ENCODE measurements at places on chromosomes 4 and X.

GRCh38 chr4:140174543-140174942, 20.6 kb upstream of the MAML3 start:
- DNase-seq, result no peak

DNA sequence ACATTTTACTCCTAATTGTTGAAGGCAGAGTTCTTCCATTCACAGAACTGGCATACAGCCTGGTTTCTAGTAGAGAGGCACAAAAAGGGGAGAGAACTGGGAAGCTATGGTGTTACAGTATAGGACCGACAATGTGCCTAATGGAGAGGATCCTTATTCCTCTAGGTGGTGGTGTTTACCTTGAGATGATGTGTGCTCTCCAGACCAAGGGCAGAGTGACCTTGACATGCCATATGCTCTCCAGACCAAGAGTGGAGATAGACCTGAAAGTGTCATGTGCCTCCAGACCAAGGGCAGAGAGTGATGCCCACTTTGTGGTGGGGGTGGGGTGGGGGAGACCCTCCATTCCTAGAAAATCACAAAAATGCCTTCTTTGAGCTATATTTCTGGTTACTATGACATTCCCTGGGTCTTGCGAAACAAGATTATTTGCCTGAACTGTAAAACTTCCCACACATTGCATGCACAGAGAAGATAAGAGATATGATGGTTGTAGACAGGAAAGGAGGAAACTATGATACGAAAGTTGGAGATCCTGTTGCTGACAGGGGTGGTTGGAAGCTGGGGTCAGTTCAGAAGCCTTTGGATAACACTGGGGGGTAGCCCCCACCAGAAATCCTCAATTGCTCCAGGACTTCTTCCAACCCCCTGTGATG, 119.7 kb downstream of the TEX13C start:
- no peak for DNase-seq

- DNase-seq, result no peak
These were observed 400.1 kb downstream of the FAT4 start for GRCh38 chr4:125714845-125715244.

GRCh38 chrX:39877905-39878304, 219.9 kb downstream of the BCOR start:
- DNase-seq, result no peak

GRCh38 chrX:52608961-52609360, 45.7 kb downstream of the SSX7 start:
- DNase-seq, result no peak

GRCh38 chr4:11548597-11549082, 119.9 kb upstream of the HS3ST1 start:
- DNase-seq, result no peak

DNA sequence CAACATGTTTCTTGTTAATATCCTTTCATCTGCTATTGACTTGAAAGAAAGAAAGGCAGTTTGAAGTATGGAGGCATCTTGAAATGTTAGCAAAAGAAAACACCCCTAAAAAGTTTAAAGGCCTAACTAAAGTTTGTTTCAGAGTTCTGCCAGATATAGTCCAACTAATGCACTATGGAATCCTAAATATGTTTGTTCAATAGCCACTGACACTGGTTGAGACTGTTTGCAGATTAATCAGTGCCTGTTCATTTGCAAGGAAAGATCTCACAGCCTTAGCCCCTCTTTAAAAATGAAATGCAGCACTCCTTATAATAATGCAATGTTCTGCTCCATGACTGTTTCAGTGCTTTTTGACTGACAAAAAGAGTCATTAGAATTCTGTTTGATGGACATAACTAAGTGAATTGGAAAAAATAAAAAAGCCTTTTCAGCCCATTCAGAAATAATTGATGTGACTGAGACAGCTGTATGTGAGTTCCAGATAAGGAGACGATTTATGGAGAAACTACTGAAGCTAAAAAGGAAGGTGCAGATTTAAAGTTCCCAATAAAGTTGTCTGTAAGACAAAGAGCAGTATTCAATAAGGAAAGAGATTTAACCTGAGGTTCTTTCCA, 192.0 kb downstream of the PCDH7 start:
- DNase-seq, result no peak

- no peak for DNase-seq
These were observed 93.4 kb downstream of the SPCS3 start for GRCh38 chr4:176413171-176413570.

- DNase-seq, result no peak
These were observed 19.2 kb upstream of the WFS1 start for GRCh38 chr4:6250235-6250983.

DNA sequence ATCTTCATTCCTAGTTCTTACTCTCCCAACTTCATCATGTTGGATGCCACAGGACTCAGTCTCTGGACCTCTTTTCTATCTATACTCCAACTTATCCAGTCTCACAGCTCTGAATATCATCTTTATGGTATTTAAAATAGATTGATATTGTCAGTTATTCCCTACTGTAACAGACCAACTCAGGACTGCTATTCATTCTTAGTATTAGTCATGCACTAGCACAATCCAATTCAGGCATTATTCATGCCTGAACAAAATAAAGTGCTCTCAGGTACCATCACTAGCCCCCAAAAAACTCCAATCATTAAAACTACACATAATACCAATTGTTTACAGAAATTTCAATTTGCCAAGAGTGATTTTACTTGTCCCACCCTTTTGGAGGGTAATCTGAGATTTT, 37.7 kb downstream of the FRYL start:
- DNase-seq, result no peak

DNA sequence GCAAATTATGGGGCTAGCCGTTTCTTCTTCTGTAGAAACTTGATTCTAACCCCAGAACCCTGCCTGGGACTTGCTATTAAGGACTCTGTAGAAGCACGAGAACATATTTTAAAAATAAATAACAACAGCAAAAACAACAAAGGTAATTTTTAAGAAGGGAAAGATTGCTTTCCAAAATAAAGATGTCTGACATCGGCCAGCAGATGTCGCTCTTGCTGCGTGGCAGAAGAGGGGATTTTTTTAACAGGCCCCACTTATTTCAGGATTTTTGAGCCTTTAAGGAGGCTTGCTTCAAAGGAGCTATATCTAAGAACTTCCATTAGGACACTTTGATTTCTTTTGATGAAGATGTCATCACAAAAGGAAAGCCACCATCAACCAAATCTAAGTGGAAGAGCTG, 62.8 kb upstream of the EGFL6 start:
- DNase-seq, result peak; percentile 11

DNA sequence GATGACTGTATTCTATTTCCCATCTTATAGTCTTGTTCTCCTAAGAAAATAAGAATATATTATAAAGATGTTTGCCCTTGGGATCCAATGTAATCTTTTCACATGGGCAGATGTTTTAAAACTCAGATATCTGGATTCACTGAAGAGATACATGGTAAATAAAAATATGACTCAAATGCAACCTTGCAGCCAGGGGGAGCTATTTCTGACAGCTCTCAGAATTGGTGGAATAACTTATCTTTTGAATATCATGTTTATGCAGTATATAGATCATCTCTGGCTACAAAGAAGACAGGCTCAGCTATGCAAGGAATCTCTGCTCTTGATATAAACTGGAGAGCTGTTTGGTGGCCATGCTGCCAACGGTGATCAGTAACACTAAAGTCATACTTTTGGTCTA, 274.7 kb downstream of the GLUD2 start:
- no peak for DNase-seq

DNA sequence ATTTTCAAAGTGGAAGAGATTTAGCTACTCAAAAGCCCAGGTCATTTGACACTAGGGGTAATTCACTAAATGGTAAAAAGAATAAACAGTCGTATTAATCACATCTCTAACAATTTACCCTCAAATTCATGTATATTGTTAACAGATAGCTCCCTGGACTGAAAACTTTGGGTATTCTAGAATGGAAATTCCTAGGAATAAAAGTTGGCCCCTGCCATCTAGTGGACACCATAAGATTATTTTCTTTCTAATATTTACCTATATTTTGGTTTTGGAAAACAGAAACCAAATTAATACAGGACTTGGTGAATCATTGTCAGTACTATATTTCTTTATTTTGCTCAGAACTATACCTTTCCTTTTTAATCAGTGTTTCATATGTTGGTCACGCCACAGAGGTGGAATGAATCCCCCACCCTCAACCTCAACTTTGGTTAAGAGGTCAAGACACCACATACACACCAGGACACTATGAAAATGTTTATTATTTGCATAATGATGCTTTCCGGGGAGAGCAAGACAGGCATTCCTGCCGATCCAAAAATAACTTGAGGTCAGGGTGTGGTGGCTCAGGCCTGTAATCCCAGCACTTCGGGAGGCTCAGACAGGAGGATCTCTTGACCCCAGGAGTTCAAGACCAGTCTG, 96.2 kb upstream of the APOOL start:
- DNase-seq, result no peak

GRCh38 chr4:6889101-6889735, 20.4 kb upstream of the TBC1D14 start:
- no peak for DNase-seq

GRCh38 chr4:19992471-19993093, 259.1 kb upstream of the SLIT2 start:
- no peak for DNase-seq

DNA sequence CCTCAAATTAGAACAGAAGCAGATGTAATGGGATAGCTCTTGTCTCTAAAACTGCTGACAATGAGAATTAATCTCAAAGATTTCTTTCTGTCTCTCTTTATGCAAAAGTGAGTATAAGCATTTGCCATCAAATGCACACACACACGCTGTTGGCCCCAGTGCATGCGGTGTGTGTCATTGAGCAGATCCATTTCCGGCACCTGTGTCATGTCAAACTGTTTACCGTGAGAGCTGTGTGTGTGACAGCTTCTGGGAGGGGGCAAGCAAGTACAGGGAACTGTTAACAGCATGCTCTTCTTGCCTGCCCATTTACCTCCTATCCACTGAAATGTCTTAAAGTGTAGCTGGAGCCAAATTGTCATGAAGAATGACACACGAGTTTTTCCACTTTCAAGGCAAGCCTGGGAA, 297.9 kb upstream of the FAT4 start:
- DNase-seq, result no peak

- DNase-seq, result no peak
These were observed 104.2 kb downstream of the CHRDL1 start for GRCh38 chrX:110691446-110691845.

- no peak for DNase-seq
These were observed 29.5 kb upstream of the PSAPL1 start for GRCh38 chr4:7464259-7464655.

DNA sequence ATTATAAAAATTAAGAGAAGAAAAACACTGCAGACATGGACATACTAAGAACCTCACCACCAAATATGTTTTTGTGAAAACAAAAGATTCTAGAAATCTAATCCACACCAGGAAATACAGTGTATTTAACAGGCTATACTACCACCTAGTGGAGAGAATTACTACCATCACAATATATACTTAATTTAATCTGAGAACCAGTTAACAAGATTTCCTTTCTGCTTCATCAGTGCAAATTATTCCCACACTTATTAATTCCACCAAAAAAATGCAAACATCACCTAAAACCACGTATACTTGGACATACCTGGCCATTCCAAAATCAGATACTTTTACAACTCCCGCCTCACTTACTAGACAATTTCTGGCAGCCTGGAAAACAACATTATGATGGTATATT, 7.0 kb upstream of the TXK start:
- no peak for DNase-seq

- no peak for DNase-seq
These were observed 237.0 kb downstream of the MGST2 start for GRCh38 chr4:139902321-139903320.

DNA sequence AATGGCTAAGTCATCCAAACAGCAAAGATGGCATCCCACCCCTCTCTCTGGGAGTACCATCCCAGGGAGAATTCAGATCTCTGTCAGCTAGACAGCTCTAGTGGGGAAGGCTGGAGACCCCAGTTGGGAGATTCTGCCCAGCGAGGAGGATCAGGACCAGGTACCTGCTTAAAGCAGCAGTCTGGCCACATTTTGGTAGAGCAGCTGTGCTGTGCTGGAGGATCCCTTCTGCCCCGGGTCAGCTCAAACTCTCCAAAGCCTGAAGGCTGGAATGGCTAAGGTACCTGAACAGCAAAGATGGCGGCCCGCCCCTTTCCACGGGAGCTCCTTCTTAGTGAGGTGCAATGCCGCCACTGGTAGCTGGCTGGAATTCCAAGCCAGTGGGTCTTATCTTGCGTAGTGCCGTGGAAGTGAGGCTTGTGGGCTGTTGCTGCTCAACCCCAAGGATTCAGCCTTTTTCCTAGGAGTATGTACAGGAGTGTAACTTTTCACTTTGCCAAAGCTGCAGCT, 40.1 kb downstream of the SATL1 start:
- DNase-seq, result no peak

- no peak for DNase-seq
These were observed 12.7 kb upstream of the MRFAP1 start for GRCh38 chr4:6627832-6628231.

DNA sequence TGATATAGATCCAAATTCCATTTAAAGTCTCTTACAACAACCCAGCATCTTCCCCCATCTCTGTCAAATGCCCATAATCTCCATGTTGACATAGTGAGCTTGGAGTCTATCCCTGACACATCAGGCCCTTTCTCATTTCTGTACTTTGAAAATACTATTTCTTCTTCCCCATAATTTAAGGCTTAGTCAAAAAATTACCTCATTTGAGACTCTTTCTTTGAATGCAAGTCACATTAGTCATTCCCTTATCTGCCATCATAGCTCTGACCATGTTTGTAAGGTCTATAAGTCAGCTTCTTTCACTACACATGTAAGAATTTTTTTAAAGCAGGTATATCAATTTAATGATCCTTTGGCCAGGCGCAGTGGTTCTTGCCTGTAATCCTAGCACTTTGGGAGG, 99.9 kb downstream of the DDX60 start:
- DNase-seq, result no peak

GRCh38 chr4:184345573-184345922, 127.9 kb upstream of the ENPP6 start:
- DNase-seq, result no peak

DNA sequence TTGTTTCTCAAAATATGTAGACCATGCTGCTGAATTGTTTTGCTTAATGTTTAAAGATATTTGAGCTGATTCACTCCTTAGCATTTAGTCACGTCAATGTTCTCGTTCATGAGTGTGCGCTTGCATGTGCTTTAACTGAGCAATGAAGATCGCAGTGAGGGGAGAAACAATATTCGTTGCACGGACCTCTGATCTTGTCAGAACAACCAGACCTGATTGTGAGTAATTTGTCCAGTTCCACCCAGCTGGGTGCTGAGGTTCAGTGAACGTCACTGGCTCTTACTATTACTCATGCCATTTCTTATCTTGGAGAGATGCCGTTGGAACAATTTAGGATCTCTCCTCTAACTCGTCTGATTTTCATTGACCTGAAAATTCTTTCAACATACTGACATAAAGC, 15.0 kb upstream of the PRKX start:
- no peak for DNase-seq

GRCh38 chrX:10341309-10341708, 184.5 kb downstream of the CLCN4 start:
- no peak for DNase-seq

DNA sequence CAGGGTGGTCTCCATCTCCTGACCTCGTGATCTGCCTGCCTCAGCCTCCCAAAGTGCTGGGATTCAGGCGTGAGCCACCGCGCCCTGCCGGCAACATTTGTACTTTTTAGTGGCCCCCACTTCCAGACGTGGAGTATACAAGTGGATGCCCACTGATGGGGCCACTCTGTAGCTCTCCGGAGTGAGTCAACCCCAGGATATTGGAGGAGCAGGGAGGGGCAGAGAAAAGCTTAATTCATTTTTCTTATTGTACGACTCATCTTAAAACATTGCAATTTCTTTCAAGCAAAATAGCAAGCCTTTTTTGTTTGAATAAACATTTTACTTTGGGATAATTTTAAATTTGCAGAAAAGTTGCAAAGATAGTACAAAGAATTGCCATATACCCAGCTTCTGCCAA, 34.6 kb downstream of the FAM9C start:
- no peak for DNase-seq

All from activated CD8-positive, alpha-beta memory T cell treated with anti-CD3 and anti-CD28 coated beads for 1 hour (primary cell).